Cardiac septum (tissue), 1 donor: ENCODE measurements at places on chromosomes 11 and 22. TPM values are rescaled to one million over a fixed set of nuclear protein-coding genes. Genes with fewer than 3 reads are reported as not detected.

- DNase-seq = peak; percentile 66
Measured at GRCh38 chr11:68979931-68980775, 633 bp downstream of the MRGPRD start.

DNA sequence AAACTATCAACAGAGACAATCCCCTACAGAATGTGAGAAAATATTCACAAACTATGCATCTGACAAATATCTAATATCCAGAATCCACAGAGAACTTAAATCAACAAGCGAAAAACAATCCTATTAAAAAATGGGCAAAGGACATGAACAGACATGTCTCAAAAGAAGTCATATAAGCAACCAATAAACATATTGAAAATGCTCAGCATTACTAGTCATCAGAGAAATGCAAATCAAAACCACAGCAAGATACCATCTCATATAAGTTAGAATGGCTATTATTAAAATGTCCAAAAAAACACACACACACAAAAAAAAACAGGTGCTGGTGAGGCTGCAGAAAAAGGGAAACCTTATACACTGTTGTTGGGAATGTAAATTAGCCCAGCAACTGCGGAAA lies 8.3 kb upstream of the OR52E8 start:
- no peak for DNase-seq

STK33 gene
- 24.8 TPM for total RNA-seq

- no peak for DNase-seq
Measured at GRCh38 chr11:132686886-132687285, 845.4 kb downstream of the OPCML start.

PLEKHB1 gene
- 31.2 TPM for total RNA-seq

DNA sequence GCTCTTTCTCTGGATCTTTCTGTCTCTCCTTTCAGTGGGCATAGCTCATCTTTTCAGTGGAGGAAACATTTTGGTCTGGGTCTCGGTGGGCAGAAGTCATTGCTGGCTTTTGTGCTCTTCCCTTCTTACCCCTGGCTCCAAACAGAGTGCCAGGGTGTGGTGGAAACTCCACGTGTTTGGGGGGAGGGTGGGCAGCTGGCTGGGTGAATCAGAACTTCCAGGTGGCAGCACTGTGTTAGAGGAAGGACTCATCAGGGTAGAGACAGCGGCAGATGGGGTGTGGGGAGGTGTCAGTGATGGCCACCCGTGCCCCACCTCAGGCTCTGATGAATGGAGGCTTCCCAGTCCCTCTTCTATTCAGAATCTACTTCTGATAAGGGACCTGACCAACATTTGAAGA lies 114.0 kb downstream of the GRIK4 start:
- DNase-seq = no peak

GRCh38 chr11:117175781-117176180 lies 2.8 kb upstream of the SIDT2 start:
- no peak for DNase-seq
